ENCODE measurements at places on chromosomes 12 and 14.
A peak's percentile ranks its signal among the peaks of the same experiment; 100 is the strongest.

DNA sequence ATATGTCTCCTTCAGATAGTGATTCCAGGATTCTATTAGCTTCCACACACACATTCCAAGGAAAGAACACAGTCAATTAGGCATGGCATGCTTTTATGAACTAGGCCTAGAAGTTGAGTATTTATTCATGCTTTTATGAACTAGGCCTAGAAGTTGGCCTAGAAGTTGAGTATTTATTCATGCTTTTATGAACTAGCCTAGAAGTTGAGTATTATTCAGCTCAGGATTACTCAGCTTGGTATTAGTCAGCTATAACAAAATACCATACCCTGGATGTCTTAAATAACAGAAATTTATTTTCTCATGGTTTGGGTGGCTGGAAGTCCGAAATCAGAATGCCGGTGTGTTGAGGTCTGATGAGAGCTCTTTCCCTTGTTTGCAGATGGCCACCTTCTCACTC, 442.7 kb upstream of the FLRT2 start:
- DNase-seq: no peak

DNA sequence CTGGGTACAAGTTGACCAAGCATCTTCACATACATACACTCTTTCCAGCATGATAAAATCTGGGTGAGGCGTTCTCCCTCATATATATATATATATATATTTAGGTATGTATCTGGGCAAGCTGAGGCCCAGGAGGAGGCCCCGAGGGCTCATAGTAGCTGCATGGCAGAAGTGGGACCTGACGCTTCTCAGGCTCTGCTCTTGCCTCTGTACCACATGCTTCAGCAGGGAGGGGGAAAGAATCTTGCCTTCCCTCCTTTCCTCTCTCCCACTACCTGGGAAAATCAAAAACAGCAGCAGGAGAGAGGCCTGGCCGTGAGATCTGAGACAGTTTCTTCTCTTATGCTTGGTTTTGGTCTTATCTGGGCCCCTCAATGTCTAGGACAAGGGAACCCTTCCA, 9.2 kb downstream of the PPP1R1A start:
- DNase-seq: no peak

GRCh38 chr12:93908264-93908663, 231.1 kb downstream of the CRADD start:
- DNase-seq: no peak

- DNase-seq: no peak
Observed at GRCh38 chr12:678747-679712, 15.8 kb upstream of the NINJ2 start.

DNA sequence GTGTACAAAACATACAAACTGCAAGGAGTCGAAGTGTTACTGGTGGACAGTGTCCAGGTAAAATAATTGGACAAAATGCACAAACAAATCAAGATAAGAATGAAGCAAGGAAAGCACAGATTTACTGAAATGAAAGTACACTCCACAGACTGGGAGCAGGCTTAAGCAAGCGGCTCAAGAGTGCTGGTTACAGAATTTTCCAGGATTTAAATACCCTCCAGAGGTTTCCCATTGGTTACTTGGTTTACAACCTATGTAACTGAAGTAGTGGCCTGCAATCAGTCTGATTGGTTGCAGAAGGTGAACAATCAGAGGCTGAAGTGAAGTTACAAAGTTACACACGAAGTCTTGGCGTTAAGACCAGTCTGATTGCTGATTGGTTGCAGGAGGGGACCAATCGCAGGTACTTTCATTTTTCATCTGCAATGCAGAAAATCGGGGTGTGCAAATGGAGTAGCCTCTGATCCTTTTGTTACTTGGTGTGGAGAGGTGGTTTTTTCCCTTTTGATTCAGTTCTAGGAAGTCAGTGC, 11.6 kb upstream of the SCN8A start:
- DNase-seq: no peak

DNA sequence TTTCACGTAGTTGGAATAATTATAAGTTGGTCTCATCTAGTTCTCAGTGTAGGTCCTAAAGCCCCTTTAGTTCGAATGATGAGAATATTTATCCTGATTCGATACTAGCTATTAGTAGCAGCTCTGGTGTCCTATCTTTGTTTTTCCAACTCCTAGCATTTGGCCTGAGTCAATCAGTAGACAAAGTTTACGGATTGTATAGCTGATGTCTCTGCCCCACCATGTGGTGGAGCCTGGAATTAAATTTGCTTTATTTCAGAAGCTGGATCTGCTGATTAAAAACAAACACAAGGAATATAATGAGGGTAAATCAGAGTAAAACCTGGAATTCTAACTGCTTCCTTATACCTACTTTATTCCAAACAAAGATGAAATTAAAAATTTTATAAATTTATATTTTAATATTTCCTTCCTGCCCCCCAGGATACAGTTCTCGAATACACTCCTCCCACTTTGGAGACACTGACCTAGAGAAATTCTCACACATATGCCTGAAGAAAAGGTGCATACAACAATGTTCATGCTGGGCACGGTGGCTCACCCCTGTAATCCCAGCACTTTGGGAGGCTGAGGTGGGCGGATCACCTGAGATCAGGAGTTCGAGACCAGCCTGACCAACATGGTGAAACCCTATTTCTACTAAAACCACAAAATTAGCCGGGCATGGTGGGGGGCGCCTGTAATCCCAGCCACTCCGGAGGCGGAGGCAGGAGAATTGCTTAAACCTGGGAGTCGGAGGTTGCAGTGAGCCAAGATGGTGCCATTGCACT, 7.6 kb upstream of the BRMS1L start:
- DNase-seq: peak; percentile 44

GRCh38 chr12:122860040-122860853, 25.0 kb downstream of the HIP1R start:
- DNase-seq: peak; percentile 89

DNA sequence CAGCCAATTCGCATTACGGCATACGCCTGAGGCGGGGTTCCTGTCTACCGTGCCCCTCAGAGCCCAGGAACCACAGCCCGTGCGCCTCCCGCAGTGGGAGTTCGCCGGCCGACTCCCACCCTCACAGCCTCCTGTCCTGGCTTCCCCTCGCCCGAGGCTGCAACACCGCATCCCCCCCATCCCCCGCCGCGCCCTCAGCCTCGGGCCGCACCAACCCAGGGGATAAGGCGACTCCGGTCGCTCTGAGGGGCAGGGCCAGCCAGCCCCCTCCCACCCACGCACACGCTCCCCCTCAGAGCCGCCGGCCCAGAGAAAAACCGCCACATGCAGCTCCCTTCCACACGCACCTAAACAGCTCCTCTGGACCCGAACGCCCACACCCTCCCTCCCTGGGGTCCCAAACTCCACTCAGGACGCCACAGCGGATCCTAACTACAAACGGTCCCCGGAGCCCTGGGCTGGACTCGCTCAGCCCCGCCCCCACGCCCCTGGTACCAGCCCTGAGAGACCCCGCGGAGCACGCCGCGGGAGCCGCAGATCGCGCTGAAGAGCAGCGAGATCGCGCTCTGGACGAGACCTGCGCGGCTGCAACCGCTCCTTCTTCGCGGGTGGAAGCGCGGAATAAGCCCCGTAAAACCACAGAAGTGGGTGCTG, at the start of gene C14orf39:
TSS of gene C14orf39 (minus strand) at position 466 of the 654 bp plus-strand sequence. CDS start 985 bp downstream, outside the sequence.
- DNase-seq: no peak

DNA sequence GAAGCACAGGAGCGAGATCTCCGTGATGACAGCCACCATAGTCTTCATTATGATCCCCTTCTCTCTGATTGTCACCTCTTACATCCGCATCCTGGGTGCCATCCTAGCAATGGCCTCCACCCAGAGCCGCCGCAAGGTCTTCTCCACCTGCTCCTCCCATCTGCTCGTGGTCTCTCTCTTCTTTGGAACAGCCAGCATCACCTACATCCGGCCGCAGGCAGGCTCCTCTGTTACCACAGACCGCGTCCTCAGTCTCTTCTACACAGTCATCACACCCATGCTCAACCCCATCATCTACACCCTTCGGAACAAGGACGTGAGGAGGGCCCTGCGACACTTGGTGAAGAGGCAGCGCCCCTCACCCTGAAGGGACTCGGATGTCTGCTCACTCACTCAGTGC, 775 bp downstream of the OR10P1 start:
- DNase-seq: no peak

DNA sequence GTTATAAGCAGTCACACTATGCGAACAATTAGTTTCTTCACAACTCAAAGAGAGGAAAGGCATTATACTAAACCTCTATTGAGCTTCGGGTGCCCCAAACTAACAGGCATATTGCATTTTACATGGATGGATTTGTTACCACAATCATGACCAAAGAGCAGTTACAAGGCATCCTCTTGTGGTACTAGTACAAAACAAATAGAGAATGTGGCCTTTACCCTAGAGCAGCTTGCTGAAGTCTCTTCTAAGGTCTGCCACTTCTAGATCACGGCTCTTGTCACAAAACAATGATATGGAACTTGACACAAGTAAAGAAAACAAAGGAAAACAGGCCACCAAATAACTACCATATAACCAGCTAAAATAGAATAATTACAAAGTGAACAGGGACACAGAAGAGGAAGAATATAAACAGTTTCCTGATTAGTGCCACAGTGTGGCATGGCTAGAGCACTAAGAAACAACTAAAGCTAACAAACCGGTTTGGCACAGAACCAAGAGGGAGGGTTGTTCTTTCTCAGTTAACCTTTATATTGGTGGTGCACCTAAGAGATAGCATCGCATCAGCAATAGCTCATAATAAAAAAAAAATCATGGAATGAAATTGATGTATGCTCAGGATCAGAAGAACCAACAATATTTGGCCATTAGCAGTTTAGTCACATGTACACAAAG, 209.7 kb upstream of the ATP2B1 start:
- DNase-seq: peak; percentile 59

DNA sequence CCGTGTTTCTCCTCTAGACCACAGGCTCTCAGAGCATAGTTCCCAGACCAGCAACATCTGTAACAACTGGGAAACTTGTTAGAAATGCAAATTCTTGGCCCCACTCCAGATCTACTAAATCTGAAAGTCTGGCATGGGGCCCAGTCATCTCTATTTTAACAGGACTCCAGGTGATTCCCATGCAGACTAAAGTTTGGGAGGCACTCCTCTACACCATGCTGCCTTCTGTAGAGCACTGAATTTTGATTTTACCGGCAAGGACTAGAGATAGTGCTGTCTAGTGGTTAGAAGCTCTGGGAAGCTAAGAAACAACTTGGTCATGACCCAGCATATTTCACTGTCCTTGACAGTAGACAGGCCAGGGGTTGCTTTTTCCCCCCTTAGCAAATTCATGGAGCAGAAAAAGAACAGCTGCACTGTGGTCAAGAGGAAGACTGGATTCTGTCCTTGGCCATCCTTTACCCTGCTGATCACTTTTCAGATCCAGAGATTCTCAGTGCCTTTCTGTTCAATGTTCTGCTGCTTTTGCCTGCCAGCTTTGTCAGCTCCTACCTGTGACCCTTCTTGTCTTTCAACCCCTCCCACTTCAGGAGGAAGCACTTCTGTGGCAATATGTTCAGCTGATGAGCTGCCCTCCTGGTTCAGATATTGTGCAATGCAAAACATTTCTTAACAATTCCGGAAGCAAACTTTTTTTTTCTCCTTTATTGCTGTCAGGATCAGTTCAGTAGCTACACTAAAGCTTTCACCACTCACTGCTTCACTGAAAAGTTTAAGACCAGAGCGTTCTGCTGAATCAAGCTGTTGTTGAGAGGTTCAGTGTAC, 133.8 kb upstream of the NUDT4 start:
- DNase-seq: peak; percentile 52

- no peak for DNase-seq
Observed at GRCh38 chr14:89187501-89187900, 229.5 kb downstream of the FOXN3 start.

- no peak for DNase-seq
Observed at GRCh38 chr12:27958675-27959074, 13.9 kb downstream of the PTHLH start.

DNA sequence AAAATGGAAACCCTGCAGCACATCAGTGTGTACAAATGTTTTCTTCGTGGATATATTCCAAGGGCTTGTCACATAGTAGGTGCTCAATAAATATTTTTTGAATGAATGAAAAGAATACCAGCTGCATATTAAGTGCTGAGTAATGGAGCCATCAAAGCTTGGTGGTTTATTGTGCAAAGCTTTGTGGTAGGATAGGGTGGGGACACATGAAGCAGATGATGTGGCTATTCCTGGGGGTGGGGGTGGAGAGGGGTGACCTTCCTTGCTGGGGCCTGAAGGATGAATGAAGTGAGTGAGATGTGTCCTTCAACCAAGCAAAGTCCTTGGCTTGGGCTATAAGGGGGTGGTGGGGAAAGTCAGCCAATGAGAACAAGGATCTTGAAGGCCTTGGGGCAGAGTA, 4.3 kb upstream of the KRT81 start:
- no peak for DNase-seq

DNA sequence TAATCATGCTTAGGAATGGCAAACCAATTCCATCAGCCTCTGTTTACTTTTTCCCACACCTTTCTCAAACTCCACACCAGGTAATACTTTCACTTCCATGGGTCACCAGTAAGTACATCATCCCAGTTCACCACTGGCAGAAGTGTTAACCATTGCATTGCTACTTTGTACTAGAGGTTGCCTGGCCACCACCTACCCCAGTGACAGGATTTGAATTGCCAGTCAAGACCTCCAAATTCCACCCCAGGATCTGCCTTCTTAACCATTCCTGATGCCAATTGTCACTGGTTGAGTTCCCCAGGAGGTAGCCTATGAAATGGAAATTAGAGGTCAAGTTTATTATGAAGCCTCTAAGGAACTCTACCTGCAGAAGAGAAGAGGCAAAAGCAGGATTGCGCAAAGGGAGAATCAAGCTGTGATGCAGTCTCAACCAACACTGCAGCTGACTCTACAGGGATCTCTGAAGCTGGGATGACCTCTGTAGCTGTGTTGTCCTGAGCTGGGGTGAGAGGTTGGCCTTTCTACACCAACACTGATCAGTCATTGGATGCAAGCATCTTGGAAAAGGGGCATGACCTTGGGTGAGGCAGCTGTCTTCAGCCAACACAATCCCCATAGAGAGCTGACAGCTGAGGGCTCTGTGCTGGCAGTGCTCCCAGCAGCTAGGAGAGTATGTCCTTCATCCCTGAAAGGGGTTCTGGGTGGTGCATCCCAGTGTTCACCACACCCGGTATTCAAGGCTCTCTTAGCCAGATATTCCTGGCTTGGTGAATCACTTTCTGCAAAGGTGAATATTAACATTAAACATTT, 37.0 kb upstream of the HMGA2 start:
- DNase-seq: no peak

- DNase-seq: no peak
Observed at GRCh38 chr12:124451637-124452243, 115.7 kb downstream of the NCOR2 start.

- DNase-seq: no peak
Observed at GRCh38 chr12:116529686-116530085, 29.5 kb upstream of the MAP1LC3B2 start.

- DNase-seq: no peak
Observed at GRCh38 chr14:99561864-99562263, 42.1 kb downstream of the CCDC85C start.

DNA sequence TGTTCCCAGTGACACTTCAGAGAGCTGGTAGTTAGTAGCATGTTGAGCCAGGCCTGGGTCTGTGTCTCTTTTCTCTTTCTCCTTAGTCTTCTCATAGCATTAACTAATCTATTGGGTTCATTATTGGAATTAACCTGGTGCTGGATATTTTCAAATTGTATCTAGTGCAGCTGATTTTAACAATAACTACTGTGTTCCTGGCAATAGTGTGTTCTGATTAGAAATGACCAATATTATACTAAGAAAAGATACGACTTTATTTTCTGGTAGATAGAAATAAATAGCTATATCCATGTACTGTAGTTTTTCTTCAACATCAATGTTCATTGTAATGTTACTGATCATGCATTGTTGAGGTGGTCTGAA, 3.0 kb downstream of the FOS start:
- DNase-seq: no peak

GRCh38 chr14:55129086-55129427, at the start of gene LGALS3:
TSS of gene LGALS3 (plus strand) at chr14:55129252. CDS start at chr14:55137374, 8,122 bp downstream.
- DNase-seq: peak; percentile 83

GRCh38 chr12:2467447-2468195, 327.1 kb upstream of the FKBP4 start:
- no peak for DNase-seq

Measured in Calu3 (cell line).